Activated CD8-positive, alpha-beta memory T cell treated with anti-CD3 and anti-CD28 coated beads for 48 hours (primary cell): ENCODE measurements at places on chromosomes 12 and 14.

DNA sequence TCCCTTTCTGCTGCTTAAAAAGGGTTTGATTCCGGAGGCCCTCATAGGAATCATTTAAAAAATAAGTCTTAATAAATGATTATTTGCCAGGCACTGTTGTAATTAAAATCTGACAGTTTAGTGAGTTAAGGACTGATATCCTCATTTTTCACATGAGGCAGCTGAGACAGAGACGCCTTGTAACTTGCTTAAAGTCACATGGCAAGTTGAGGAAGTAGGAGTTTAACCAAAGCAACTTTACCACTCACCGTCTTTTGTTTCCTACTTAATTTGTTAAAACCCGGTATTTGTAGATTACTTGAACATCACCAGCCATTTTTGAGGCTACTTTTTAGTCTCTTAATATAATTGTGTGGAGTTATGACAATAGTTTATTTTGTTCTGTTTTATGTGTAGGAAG lies 2.4 kb downstream of the TIGAR start:
- DNase-seq: no peak

DNA sequence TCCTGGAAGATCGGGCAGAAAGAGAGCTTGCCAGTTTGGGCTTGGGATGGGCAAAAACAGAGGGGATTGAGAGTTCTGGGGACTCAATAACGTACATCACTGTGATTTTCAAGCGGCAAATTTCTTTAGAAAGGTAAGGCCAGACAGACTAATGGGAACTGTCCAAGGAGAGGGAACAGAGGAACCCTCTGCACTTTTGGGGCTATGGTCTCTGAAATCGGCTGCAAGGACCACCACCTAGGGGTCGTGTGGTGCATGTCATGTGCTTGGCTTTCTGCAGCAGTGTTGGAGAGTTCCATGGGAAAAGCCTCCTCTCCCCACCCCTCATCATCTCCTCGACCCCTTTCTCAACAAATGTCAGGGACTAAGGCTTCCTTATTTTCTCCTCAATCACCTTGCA lies 79.6 kb downstream of the PPM1A start:
- no peak for DNase-seq

DNA sequence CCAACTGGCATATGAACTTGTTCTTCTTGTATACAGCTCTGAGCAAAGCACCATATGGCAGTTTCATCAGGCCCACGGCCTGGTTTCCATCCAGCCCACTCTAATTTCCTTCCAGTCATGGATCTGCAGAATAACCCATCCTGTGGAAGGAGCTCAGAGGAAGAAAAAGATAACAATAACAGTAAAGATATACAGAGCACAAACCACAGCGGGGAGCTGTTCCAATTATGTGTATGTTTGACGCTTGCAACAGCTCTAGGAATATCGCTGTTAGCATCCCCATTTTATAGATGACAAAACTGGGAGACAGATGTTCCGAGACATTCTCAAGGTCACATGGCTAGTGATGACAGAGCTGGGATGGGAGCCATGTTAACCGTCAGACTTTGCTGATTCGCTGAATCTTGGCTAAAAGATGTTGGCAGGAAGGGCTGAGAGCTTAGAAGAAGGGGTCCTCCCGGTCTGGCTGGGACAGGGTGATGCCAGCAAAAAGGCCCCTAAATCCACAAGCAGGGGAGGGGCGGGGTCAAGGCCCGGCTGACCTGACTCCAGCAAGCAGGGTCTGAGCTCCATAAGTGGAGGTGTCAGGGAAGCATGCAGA lies 34.4 kb upstream of the CIPC start:
- DNase-seq: no peak

DNA sequence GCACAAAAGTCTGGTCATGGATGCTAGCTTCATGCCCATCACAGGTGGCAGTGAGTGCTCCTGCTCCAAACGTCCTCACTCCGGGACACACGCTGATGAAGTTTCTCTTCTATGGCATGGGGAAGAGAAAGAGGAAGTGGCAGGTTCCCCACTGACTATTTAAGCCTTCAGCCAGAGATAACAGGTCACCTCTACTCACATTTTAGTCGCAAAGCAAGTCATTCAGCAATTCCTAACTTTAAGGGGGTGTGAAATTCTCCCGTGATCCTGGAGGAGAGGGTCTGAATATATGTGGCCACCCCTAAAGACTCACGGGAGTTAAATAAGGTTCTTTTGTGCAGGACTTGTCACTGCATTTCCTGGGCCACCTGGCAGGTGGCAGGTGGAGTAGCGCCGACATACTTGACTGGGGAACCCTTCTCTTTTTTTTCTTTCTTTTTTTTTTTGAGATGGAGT lies 18.8 kb upstream of the RCOR1 start:
- no peak for DNase-seq

DNA sequence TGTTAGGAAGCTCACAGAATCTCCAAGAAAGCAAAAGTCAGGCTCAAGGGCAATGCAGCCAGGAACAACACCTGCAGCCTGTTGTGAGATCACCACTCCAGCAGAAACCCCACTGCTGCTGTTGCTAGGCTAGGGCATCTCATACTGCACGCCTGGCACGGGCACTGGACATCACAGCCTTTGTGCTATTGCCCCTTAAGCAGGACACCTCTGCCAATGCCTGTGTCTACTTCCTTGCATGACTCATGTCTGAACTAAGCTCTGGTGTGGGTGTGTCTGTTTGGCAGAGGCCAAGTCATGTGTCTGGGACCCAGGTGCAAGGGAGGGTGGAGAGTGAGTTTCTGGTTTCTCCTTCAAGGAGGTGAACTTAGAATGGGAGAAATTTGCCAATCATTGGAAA lies 10.0 kb upstream of the DDX47 start:
- no peak for DNase-seq

GRCh38 chr14:68817506-68818212 lies 24.8 kb upstream of the ZFP36L1 start:
- no peak for DNase-seq

DNA sequence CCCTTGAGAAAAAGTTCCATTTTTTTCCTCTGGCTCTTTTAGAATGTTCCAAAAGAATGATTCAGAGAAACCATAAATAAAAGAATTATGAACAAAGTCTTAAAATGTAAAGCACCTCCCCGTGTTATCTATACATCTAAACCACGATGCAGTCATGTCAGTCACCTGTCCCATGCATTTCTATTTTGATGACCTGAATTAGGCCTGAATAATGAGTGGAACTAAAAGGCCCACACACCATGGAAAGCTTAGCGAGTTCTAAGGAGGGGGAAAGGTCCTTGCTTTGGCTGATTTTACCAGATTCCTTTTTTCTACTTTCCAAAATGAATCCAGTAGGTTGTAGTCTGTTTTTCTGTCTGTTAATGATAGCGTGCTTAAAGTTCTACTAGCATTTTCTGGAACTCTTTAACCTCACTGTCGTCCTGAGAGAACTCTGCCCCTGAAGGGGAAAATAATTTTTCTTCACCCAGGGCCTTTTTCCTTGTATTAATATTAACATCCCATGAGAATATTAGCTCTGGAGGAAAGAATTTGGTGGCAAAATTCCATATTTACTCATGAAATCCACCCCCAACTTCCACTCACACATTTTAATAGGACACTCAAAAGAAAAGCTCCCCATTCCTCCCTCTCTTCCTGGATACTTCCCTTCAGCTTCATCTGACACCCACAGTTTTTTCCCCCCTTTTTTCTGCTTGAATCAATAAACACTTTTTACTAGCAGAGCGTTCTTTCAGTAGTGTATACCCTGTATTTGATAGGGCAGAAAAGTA lies 266.3 kb upstream of the DIO2 start:
- no peak for DNase-seq

DNA sequence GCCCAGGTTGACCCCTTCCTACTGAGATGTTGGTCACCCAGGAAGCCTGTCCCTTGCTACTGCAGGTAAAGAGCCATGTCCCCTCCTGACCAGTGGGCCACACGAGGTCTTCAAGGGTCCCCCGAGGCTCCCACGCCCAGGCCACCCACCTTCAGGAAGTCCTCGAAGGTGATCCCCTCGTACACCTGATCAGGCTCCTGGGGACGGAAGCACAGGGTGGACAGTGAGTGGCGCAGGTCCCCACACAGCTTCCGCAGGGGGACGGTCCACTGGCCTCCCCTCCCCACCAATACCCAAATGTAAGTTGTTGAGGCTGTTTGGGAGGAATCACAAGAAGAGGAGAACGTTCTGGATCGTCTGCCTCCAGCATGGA lies 57.4 kb downstream of the TESC start:
- no peak for DNase-seq

GRCh38 chr12:124687917-124688316 lies 120.5 kb upstream of the NCOR2 start:
- no peak for DNase-seq

DNA sequence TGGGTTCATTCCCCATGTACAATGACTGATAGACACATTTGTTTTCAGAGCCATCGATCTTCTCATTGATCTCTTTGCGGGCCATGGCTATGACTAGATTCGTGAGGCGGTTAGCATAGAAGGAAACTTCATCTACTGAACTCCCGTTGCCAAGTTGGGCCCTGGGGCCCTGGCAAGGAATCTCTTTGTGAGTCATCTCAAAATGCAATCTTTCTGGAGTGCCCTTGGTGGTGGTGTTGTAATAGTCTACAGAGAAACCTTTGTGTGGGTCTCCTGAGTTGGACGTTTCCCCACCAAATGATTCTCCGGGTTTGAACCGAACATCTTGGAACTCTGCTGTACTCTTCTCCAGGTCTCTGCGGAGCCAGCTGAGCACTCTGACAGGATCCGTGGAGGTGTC lies 20.4 kb downstream of the AKAP3 start:
- DNase-seq: no peak

DNA sequence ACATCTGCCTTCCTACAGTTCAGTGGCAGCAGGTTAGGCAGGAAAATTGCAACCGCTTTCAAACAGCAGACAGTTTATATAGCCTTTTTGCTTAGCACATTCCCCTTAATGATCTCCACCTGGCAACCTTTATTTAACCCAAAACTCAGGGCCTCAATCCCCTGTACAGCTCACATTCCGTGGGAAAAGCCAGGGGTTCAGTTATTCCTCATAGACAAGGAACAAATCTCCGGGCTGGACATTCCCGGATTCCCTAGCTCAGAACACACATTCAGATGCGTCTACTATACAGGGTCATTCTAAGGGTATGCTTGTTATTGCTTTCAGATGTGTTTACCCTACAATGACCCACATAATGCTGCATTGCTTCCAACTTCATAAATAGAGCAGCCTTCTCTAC lies 73.8 kb upstream of the DCN start:
- DNase-seq: no peak

- DNase-seq: no peak
Observed at GRCh38 chr14:73797543-73798265, 53.9 kb upstream of the PTGR2 start.

DNA sequence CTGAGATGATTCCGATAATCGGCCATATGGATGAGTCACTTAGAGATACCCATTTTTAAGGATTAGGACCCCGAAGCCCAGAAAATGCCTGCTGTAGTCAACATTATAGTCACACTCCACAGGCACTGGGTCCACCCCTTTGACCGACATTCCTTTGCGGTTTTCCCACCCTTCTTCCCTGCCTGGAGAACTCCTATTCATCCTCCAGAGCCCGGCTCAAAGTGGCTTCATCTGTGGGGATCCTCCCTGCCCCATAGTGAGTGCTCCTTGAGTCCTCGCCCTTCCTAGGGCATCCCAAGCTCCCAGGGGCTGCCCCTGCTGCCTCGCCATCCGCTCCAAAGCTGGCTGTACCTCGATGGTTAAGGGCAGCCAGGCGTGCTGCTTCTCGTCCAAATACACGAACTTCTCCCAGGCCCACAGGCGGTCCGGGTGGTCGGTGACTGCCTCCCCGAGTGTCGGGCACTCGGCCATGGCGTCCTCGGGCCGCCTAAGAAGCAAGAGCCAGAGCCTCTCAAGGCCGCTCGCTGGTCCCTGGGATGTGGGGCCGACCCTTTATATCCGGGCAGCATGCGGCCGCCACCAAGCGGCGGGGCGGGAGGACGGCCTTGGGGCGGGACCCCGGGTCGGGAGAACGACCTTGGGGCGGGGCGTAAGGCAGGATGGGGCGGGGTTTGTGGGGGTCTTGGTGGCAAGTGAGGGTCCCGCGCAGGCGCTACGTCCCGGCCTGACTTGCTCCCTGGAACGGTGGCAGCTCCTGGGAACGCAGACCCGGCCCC lies at the start of gene TCL1A:
TCL1A (minus strand) TSS at position 530 of the 776 bp plus-strand sequence; CDS start at position 471, 59 bp downstream.
- DNase-seq: no peak

DNA sequence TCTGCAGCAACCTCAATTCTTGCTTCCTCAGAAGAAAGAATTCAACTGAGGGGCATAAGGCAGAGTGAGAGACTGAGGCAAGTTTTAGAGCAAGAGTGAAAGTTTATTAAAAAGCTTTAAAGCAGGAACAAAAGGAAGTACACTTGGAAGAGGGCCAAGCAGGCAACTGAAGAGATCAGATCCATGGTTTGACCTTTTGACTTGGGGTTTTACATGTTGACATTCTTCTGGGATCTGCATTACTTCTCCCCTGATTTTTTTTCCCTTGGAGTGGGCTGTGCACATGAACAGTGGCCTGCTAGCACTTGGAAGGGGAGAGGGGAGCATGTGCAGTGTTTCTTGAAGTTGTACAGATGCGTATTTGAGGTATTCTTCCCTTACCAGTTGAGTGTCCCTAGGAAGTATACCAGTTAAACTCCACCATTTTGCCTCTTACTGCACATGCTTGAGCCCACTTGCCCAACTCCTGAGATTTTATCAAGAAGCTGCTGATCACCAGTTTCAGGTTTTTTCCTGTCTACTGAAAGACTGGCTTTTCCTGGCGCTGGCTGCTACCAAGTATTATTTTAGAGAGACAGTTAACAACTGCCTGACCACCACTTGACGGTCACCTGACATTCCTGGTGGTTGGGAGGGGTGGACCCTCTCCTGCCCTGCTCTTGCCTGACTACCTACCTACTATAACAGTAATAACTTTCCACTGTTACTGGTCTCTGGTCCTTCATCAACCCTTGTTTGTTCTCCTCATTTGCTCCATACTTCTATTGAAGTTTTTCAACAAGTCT lies 26.0 kb upstream of the TMTC2 start:
- no peak for DNase-seq

DNA sequence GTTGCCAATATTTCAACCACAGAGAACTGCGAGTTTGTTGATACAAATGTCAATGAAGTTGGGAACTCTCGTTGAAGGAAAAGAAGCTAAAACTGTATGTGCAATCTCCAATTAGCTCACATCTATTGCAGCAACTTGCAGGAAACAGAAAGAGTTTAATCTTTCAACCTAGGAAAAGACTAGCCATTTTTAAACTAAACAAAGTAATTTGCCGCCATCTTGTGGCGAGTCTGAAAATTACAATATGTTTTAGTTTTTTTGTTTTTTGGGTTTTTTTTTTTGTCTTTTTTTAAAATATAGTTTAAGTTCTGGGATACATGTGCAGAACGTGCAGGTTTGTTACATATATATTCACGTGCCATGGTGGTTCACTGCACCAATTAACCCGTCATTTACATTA lies 131.2 kb upstream of the FOXG1 start:
- DNase-seq: no peak

DNA sequence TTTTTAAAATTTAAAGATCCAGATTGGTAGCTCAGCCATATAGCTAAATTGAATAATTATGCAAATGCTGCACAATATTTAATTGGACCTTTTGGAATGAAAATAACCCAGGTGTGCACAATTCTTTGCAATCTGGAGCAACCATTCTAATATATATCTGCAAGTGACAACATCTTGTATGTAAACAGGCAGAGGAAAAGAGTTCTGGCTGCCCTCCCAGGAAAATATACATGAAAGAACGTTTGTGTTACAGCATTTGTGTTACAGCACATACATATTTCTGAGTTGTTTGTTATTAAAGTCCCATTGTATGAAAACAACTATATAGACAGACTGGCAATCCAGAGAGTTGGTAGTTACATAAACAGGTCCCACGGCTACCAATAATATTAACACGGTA lies 377.5 kb downstream of the DIO2 start:
- DNase-seq: no peak

- no peak for DNase-seq
Observed at GRCh38 chr12:114476159-114476558, 70.2 kb upstream of the TBX5 start.
